Epithelial cell of proximal tubule (primary cell): ENCODE measurements at places on chromosomes 1 and 21. TPM values are rescaled to one million over a fixed set of nuclear protein-coding genes. Genes with fewer than 3 reads are reported as not detected.

SLC9C2 gene
- total RNA-seq, result not detected in 2 replicates

- no peak for DNase-seq
Measured at GRCh38 chr1:29655945-29656850, 419.9 kb downstream of the PTPRU start.

VTCN1 gene
- total RNA-seq, result 1.2 and 4.3 TPM in 2 replicates

SLC39A1 gene
- total RNA-seq, result 107 and 145 TPM in 2 replicates

CASQ1 gene
- total RNA-seq, result not detected in 2 replicates
